ENCODE measurements at places on chromosomes 16 and 17. TPM values are rescaled to one million over a fixed set of nuclear protein-coding genes. Genes with fewer than 3 reads are reported as not detected.

- DNase-seq: no peak
These were observed 98.2 kb downstream of the ADAMTS18 start for GRCh38 chr16:77336637-77337036.

DNA sequence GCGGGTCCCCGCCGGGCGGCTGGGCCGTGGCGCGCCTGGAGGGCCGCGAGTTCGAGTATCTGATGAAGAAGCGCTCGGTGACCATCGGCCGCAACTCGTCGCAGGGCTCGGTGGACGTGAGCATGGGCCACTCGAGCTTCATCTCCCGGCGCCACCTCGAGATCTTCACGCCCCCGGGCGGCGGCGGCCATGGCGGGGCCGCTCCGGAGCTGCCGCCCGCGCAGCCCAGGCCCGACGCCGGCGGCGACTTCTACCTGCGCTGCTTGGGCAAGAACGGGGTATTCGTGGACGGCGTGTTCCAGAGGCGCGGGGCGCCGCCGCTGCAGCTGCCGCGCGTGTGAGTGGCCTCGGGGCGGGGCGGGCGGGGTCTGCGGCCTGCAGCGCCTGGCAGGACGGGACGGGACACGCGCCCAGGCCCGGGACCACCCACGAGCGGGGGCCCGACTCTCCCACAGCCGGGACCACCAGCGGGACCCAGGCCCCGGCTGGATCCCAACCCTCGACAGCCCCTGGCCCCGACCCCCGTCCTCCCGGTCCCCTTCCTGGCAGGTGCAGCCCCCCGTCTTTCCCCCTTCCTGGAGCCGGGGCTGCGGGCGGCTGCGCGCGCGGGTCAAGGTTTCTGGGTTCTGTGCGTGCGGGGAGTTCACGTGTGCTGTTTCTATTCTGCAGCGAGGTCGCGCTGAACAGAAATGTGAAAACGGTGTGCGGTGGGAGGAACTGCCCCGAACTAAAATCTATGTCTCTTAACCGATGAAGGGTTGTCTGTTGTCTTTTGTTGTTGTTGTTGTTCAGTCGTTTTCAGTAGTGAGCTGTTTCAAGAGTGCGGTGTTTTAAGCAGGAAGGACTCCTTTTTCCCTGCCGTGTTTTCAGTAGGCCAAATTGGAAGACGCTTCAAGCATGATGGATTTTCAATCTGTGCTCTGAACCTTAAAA, 705 bp downstream of the FOXK2 start:
- DNase-seq: no peak

DNA sequence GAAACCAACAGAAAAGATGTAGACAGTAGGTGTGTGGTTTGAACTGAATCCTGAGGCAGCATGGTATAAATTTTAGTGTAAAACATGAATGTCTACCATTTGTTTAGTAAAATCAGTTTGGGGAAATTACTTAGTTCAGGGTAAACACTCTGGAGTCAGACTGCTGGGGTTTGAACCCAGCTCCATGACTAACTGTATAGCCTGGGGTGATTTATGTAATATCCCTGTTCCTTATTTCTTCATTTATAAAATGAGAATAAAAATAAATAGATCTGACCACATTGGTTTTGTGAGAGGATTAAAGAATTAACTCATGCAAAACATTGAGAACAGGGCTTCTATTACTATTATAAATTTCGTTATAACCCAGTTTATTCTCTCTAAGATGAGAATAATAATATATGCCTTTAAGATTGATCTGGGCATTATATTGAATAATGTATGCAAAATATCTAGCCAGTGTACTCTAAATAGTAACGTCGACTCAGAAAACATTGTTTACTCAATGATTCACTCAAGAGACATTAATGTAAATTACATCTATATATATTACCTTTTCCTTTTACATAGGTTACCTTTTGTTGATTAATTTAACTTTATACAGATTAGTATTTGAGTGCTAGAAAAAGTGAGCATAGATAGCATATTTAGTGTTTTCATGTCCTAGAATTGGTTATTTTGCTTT, 120.6 kb upstream of the KCNJ16 start:
- DNase-seq: no peak

The CFAP97D1 gene
- total RNA-seq: 0.26 TPM

The EFNB3 gene
- total RNA-seq: not detected

- DNase-seq: no peak
These were observed 5.0 kb downstream of the MFSD11 start for GRCh38 chr17:76742958-76743357.

The CTF1 gene
- total RNA-seq: not detected
